Sciatic nerve (tissue), 2 donors: ENCODE measurements at places on chromosomes 4 and X.

DNA sequence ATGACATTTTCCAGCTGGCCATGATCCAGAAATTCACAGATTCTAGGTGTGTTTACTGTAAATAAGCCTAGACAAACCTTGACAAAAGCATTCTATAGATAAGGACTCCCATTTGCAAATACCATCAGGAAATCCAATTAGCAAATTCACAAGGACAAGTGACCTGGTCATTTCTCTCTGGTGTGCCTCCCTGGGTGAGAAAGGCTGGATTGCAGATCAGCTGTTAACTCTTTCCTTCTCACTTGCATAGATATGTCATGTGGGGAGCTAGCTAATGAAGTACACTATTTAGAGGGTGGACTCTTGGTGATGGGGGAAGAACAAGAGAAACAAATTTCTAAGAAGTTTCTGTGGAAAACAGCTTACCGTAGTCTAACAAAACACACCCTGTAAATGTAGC lies 58.9 kb downstream of the MOSPD2 start:
- DNase-seq: no peak

GRCh38 chr4:3227878-3228675 lies 20.9 kb upstream of the MSANTD1 start:
- DNase-seq: no peak

GRCh38 chr4:187309456-187309855 lies 585.8 kb upstream of the FAT1 start:
- DNase-seq: no peak

DNA sequence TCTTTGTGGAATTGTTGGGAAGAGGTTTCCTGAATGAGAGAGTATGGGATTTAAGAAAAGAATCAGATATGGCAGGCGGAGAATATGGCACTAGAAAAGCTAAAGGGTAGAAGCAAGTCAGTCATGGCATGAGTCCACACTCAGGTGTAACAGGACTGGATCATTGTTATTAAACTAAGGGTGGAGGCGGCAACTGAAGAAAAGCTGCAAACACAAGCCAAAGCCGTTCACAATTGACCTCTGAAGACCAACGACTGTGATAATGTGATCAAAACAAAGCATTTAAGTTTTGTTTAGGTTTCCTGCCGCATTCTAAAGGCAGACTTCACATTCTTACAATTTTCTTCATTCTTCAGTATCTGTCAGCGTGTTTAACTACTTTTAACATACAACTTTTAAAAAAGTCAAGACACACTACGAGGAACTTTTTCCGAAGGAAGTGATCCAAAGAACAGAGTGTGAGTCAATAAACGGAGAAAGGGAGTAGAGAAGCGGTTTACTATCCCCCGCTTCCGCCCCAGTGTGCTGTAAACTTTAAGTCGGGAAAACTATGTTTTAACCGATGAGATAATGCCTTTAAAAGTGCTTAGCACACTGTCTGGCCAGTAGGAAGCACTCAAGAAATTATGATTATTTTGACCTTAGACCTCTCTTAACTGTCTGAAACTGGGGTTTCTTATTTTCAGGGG lies 909 bp upstream of the SLAIN2 start:
- no peak for DNase-seq

DNA sequence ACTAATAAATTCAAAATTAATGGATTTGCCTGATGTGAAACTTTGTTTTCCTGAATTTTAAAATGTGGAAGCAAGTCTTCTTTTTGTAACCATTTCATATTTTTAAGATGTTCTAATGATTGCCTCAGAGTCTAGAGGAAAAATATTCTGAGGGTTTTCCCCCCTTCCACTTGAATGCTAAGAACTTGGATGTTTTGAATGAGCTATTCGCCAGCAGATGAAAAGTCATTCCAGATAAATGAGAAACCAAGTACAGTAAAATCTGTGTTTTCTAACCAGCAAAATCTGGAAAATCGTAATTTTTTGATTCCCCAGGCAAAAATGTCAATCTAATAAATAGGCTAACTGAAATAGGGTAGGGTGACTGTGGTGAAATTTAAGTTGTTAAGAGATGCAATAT lies 45.6 kb downstream of the SLIT2 start:
- DNase-seq: no peak

DNA sequence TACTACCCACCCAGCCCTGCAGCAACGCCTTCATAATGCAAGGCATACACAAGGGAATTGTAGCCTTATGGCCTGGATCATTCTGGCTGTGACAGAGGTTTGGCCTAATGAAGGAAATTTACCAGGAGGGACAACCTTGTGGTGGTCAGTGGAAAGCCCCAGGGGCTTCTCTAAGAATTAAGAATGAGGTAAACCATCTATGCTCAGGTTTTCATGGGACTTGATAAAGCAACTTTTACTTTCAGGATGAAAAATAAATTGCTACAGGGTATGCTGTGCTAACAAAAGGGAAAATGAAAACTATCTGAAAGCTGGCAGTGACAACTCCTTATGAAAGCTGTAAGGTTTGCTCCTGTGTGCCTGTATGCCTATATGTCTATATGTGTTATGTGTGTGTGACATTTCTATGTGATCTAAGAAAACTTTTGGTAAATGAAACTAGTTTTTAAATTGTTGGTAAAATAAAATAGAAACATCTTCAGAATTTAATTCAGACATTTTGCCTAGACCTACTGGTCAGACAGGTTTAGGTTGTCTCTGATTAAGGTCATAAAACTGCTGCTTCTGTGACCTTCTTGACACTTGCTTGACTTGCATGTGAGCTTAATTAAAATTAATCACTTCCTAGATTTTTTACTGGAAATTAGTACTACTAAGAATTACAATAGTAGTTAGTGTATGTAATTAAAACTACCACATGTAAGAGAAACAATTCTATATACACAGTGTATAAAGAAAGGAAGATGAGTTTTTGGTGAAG lies 19.9 kb upstream of the TXK start:
- no peak for DNase-seq

DNA sequence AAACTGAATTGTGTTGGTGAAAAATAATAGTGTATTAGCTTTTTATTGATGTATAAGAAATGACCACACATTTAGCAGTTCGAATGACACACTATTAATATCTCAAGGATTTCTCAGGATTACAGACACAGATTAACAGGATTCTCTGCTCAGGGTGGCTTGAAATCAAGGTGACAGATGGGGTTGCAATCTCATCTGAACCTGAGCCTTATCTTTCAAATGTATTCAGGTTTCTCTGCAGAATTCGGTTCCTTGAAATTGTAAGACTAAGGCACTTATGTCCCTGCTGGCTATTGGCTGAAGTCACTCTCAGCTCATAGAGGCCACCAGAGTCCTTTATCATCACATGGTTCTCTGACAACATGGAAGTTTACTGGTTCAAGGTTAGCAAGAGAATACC lies 1780.1 kb downstream of the ARAP2 start:
- DNase-seq: no peak

GRCh38 chr4:118348886-118349285 lies 3.9 kb downstream of the PRSS12 start:
- DNase-seq: no peak

DNA sequence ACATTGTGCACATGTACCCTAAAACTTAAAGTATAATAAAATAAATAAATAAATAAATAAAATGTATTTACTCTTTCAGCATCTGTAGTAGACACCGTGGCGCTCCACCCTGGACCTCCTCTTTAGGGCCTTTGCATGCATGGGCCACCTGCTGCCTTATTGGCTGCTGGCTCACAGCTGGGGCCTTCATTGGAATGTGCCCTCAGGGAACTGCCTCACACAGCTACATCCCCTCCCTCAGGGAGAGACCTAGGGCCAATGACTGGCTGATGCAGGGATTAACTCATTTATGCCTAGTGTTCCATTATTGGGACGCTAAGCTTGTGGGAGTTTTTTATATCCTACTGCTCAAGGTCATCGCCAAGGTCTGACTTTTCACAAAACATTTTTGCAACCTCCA lies 302.9 kb upstream of the FTHL17 start:
- DNase-seq: no peak

GRCh38 chrX:69060631-69061408 lies 104.4 kb downstream of the PJA1 start:
- DNase-seq: peak; percentile 71

- no peak for DNase-seq
Observed at GRCh38 chr4:144820728-144821085, 174.8 kb downstream of the HHIP start.

- DNase-seq: no peak
Observed at GRCh38 chr4:82373486-82373815, 340 bp downstream of the HNRNPD start.

GRCh38 chr4:137370679-137371078 lies 161.6 kb downstream of the PCDH18 start:
- no peak for DNase-seq

DNA sequence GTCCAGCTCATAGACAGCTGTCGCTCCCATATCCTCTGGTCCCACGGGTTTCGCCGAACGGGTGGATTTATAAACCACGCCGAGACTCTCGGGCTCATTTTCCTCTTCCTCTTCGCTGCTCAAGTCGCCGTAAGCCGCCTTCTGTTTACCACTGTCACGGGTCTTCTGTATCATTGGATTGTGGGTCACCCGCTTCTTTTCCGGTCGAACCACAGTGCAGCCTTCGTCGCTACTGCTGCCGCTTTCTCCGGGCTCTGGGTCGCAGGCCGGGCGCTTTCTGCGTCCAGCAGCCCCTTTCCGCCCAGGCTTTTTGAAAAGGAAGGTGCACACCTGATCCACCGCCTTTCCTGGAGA lies 311 bp downstream of the RNF113A start:
- DNase-seq: no peak

DNA sequence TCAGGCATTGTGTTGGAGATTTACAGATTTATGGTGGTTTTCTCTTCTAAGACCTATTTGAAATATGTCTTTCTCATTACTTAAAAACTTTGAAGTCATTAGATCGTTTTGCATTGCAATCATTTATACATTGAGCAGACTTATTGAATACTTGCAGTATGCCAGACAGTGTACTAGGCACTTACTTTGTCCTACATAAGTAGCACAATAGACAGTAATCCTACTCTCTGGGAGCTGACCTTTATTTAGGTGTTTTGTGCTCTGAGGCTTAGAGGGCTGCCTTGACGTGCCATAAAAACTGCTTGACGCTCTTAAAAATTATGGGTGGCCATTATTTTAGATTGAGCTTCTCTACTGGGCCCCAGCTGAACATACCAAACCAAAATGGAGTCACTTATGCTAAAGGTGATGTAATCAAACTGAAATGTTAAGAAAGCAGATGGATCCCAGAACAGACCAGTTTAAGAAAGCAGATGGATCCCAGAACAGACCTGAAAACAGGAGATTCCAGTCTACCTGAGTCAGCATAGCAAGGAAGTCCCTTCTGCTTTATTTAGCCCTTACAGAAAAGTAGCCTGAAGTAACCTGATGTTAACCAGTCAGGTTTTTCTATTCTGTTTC lies 42.4 kb downstream of the PTTG2 start:
- no peak for DNase-seq

- no peak for DNase-seq
Observed at GRCh38 chr4:36159208-36159607, 85.1 kb downstream of the ARAP2 start.

- DNase-seq: no peak
Observed at GRCh38 chr4:173917255-173917960, 366.1 kb downstream of the FBXO8 start.

- peak; percentile 50 for DNase-seq
Observed at GRCh38 chrX:138487866-138488265, 223.7 kb downstream of the FGF13 start.

- no peak for DNase-seq
Observed at GRCh38 chrX:46686003-46686645, 72.8 kb downstream of the SLC9A7 start.

GRCh38 chrX:39734174-39734776 lies 363.5 kb downstream of the BCOR start:
- DNase-seq: no peak

- DNase-seq: no peak
Observed at GRCh38 chr4:41458689-41459088, 79.3 kb upstream of the LIMCH1 start.

- no peak for DNase-seq
Observed at GRCh38 chr4:87849612-87850011, 16.8 kb downstream of the MEPE start.

DNA sequence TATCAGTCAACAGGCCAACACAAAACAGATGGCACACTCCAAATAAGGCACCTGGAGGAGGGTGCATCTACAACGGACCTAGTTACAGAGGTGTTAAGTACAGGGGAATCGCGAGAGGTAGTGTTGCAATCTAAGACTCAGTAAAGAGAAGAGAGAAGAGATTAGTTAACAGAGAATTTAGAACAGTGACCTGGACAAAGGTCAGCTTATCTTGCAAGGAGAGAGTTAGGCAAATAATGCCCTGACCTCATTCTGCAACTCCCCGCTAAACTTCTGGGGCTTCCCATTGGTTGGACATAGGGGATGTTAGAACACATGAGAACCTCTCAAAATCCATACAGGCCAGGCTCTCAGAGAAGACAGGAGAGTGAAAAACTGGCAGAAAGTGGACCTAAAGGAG lies 289.4 kb upstream of the GK2 start:
- no peak for DNase-seq

DNA sequence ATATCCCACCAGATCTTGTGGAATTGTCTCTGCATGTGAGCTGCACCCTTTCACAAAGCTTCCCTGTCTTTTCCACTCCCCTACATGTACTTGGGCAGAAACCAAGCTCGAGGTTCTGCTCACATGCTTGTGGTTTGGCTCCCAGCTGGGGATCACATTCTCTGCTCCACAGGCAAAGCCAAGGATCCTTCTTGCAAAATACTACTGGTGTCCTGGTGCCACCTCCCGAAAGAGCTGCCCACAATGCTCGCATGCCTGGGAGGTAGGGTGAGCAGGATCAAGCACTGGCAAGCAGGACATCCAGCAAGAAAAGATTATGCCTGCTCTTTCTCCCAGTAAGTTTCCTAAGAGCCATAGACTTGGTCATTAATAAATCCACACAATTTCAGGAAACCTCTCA lies 45.1 kb upstream of the PPARGC1A start:
- DNase-seq: peak; percentile 83

- DNase-seq: no peak
Observed at GRCh38 chrX:29090811-29091210, 503.6 kb downstream of the IL1RAPL1 start.

- no peak for DNase-seq
Observed at GRCh38 chr4:21032089-21032645, 331.9 kb downstream of the PACRGL start.

DNA sequence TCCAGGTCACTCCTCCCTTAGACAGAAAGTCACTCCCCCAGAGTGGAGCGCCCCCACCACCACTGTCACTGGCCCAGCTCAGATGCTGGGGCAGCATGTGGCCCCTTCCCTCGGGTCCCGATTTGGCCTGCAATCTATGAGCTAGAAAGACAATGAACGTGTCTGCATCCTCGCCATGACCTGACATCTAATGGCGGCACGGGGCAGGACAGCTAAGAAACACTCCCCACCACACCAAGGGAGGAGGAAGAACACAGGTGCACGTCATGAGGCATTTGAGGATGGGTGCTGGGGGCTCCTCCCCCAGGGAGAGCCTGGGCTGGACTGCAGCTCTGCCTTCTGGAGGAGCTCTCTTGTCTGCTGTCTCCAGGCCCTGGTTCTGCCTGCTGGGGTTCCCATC lies 8.7 kb downstream of the RNF212 start:
- no peak for DNase-seq

- no peak for DNase-seq
Observed at GRCh38 chr4:905485-906338, 26.4 kb downstream of the GAK start.
